Lower lobe of right lung (tissue), 2 donors: ENCODE measurements at places on chromosomes 1 and 21. TPM values are rescaled to one million over a fixed set of nuclear protein-coding genes. Genes with fewer than 3 reads are reported as not detected.

GRCh38 chr1:190615818-190616217 lies 138.2 kb upstream of the BRINP3 start:
- no peak for DNase-seq
- no peaks in the 10 kb centered on the region for H3K36me3 ChIP-seq
- no peak overlapping the region for H3K27ac ChIP-seq
- H3K4me3 ChIP-seq, result no peak overlapping the region
- no peaks in the 10 kb centered on the region for H3K27me3 ChIP-seq
- H3K4me1 ChIP-seq, result no peaks in the 10 kb centered on the region

- H3K27ac ChIP-seq, result no peak overlapping the region
- no peak overlapping the region for H3K4me3 ChIP-seq
- H3K36me3 ChIP-seq, result no peaks in the 10 kb centered on the region
- no peaks in the 10 kb centered on the region for H3K27me3 ChIP-seq
These were observed 19.2 kb downstream of the CLDN19 start for GRCh38 chr1:42720868-42721267.

GRCh38 chr1:167697667-167698141 lies 24.1 kb upstream of the MPZL1 start:
- no peak overlapping the region for H3K27ac ChIP-seq
- no peak overlapping the region for H3K4me3 ChIP-seq
- peaks cover 67% of the 10 kb centered on the region for H3K36me3 ChIP-seq
- H3K4me1 ChIP-seq, result peaks cover 6% of the 10 kb centered on the region
- DNase-seq, result peak; percentile 56

DNA sequence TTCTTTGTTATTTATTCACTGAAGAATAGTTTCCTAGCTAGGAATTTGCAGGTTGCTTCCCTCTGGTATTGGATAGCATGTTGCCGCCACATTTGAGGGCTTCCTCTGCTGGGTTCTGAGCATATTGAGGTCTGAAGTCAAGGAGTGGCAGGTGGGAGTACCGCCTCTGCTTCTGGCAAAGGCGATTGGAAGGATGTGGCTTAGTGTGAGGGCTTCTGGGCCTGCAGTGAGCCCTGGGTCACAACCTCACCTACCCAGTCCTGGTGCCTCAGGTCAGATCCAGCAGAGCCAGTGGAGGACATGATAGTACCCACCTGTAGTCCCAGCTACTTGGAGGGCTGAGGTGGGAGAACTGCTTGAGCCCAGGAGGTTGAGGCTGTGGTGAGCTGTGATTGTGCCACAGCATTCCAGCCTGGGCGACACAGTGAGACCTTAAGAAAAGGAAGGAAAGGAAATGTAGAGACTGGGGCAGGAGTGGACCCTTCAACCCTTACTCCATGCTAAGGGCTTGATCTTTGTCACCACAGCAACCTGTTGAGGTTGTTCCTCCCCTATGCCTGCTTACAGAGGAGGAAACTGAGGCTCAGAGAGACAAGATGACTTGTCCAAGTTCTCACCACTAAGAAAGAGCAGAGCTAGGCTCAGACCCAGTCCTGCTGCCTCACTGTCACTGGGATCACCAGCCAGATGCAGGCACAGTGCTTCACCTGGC lies 22.8 kb downstream of the A3GALT2 start:
- H3K27me3 ChIP-seq, result no peaks in the 10 kb centered on the region
- no peak for DNase-seq
- H3K36me3 ChIP-seq, result peaks cover 47% of the 10 kb centered on the region
- H3K27ac ChIP-seq, result no peak overlapping the region
- peaks cover 36% of the 10 kb centered on the region for H3K4me1 ChIP-seq
- H3K4me3 ChIP-seq, result no peak overlapping the region

GRCh38 chr1:210625715-210626114 lies 297.0 kb downstream of the HHAT start:
- no peaks in the 10 kb centered on the region for H3K36me3 ChIP-seq
- no peak for DNase-seq
- H3K4me3 ChIP-seq, result no peak overlapping the region
- H3K4me1 ChIP-seq, result no peaks in the 10 kb centered on the region

DNA sequence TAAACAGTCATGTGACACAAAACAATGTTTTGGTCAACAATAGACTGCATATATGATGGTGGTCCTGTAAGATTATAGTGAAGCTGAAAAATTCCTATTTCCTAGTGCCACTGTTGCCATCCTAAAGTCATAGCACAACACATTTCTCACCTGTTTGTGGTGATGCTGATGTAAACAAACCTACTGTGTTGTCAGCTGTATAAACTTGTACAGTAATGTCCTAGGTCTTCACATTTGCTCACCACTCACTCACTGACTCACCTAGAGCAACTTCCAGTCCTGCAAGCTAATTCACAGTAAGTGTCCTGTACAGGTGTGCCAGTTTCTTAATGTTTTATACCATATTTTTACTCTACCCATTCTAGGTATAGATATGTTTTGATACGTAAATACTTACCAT lies 326.1 kb upstream of the USP24 start:
- H3K27ac ChIP-seq, result no peak overlapping the region
- no peaks in the 10 kb centered on the region for H3K36me3 ChIP-seq

GRCh38 chr1:6205849-6206519 lies at the start of gene RNF207:
RNF207 (plus strand) TSS chr1:6206119; CDS start chr1:6206536, 417 bp downstream.
- peak; percentile 83 for DNase-seq
- peaks cover 24% of the 10 kb centered on the region for H3K27me3 ChIP-seq
- no peaks in the 10 kb centered on the region for H3K36me3 ChIP-seq
- peaks cover 37% of the 10 kb centered on the region for H3K4me1 ChIP-seq
- H3K4me3 ChIP-seq, result peak within 1 kb of the TSS; percentile 66

DNA sequence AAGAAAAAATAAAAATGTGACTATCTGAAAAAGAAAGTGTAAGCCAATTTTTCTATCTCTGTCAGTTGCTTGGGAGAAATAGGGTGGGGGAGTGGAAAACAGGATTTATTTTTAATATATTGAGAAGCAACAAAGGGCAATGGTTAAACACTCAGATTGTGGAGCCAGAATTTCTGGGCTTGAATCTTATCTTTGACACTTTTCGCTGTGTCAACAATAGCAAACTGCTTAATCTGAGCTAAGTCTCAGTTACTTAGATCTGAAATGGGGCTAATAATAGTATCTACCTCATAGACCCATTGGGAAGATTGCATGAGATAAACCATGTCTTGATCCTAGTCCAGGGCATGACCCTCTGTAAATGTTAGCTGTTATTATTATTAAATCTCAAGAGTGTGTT lies 468.1 kb downstream of the ADGRL2 start:
- H3K27ac ChIP-seq, result no peak overlapping the region
- no peak overlapping the region for H3K4me3 ChIP-seq
- DNase-seq, result no peak
- H3K27me3 ChIP-seq, result no peaks in the 10 kb centered on the region

- no peak for DNase-seq
- H3K27me3 ChIP-seq, result peaks cover 17% of the 10 kb centered on the region
- H3K4me1 ChIP-seq, result no peaks in the 10 kb centered on the region
- H3K27ac ChIP-seq, result no peak overlapping the region
- no peak overlapping the region for H3K4me3 ChIP-seq
- H3K36me3 ChIP-seq, result no peaks in the 10 kb centered on the region
These were observed 130.2 kb upstream of the CSF3R start for GRCh38 chr1:36612881-36613280.

- no peaks in the 10 kb centered on the region for H3K27me3 ChIP-seq
- no peak overlapping the region for H3K27ac ChIP-seq
- peaks cover 6% of the 10 kb centered on the region for H3K4me1 ChIP-seq
These were observed 331.2 kb downstream of the KIF26B start for GRCh38 chr1:245485996-245486395.

DNA sequence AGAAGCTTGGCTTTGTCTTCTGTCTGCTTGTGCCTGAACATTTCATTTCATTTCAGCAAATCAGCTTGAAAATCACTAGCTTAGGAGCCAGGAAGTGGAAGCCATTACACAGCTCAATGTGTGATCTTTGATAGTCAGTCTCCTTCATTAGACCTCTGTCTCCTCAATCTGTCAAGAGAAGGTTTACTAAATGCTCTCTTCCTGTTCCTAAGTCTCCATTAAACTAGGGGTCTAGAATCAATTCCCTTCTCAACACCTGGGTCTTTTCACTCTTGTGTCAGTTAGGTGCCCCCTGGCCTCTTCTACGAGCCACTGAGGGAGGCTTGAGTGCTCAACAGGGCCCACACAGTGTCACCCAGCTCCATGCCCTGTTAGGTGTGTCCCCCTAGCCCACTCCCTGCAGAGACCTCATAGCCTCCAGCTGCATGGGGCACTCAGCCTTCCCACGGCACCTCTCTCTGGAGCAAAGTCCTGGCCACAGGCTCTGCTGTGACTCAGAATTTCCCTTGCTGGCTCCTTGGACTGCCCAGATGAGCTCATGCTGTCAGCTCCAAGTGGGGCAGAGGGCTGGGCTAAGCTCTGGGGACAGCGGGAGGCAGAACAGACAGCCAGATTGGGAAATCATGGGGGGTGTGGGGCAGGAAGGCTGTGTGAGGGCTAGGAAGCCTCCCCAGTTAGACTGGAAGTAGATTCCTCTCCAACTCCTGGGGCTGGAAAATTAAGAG lies 115.7 kb upstream of the IPO9 start:
- H3K27ac ChIP-seq, result peak overlapping the region; percentile 91
- H3K36me3 ChIP-seq, result no peaks in the 10 kb centered on the region
- no peaks in the 10 kb centered on the region for H3K27me3 ChIP-seq

DNA sequence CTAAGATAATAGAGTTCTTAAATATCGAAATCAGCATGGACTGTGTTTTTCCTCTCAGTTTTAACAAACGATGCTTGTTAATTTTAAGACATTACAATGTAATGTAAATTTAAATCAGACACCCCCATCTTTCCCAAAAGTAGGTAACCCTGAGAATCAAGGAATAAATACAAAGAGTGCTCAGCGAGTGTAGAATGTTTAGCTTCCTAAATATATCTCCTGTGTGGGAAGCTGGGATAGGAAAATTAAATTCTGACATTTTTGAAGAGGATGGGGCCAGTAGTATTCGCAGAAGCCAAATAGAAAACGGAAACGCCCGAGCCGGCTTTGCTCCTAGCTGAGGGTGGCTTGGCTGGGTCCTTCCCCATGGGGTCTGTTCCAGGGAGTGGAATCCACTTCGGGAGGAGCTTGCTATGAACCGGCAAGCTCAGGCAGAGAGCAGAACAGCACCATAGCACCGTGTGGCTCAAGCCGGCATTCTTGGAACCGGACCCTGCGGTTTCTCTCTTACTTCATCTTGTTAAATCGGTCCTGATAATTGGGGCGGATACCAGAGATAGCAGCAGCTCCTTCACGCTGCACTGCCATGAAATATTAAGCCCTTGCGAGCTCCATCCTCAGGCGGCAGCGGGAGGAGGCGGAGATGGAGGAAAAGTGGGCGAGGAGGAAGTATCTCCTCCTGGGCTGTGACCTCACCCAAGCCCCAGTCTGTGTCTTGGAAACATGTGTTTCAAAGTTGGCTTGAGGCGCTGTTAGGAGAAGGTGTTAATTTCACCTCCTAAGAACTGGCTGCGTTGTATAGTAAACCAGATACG lies 24.9 kb downstream of the MAP3K7CL start:
- H3K27me3 ChIP-seq, result no peaks in the 10 kb centered on the region
- H3K27ac ChIP-seq, result no peak overlapping the region
- DNase-seq, result peak; percentile 63

The KCNJ9 gene
- total RNA-seq, result not detected

The IL20 gene
- not detected for total RNA-seq

The CCDC30 gene
- total RNA-seq, result 10.2 TPM

The TUT4 gene
- 52.1 TPM for total RNA-seq
